ENCODE measurements at places on chromosomes 13 and 19.

DNA sequence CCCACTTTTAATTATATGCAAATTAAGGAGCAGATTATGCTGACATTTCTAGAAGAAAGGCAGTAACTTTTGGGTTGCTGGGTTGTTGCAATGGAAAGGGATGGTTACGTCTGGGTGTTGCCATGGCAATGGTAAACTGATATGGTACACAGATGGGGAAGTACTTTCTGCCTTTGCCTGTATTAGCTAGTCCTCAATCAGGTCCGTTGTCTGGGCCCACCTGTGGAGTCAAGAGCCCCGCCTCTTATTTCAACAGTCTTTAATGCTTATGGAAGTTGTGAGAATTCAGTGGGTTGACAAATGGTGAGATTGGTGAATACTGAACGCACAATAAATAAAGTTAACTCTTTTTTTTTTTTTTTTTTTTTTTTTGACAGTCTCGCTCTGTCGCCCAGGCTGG is 30.6 kb upstream of the DPP9 start:
- DNase-seq: no peak

DNA sequence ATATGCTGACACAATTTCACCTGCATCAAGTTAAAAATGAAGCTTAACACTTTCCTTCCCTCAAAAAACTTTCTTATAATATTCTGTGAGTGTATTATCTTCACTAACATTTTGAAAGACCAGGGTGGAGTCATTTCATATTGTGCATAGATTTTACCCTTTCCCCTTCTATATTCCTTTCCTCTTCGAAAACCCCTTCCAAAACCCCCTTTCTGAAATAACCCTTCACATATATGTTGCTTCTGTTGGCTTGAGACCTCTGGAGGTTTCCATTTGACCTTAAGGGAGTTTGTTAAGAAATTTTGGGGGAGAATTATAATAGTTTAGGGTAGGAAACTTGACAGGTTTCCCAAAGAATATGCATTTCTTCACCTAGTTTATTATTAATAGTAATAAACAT is 489.6 kb upstream of the MIR17HG start:
- DNase-seq: no peak

DNA sequence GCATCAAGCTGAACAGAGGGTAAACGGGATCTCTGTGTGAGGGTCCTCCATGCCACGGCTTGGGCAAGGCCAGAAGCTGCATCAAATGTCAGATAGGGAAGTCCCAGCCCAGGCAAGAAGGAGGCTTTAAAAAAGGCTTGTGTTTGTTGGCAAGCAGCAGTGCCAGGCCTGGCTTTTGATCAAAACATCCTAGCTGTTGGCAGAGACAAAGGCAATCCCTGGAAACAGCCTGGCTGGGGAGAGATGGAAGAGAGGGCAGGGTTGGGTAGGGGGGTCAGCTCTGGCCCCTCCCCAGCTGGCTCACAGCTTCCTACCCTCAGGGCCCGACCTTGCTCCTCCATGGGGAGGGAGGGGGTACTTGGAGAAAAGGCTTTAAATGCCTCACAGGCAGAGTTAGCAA is 61.8 kb upstream of the KCTD15 start:
- no peak for DNase-seq

DNA sequence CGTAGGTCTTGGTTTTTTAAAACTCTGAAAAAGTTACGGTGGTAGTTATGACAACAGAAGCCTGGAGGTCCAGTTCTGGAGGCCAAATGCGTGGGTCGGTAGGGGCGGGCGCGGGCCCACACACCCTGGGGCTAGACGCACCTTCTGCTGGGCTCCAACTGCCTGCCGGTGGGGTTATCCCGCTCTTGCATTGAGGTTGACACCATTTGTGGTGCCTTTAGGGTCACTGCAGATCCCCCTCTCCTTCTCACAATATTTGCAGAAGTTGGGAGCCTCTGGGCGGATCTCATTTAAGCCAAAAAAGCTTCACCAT is 81.6 kb downstream of the CHST8 start:
- no peak for DNase-seq

- no peak for DNase-seq
Measured at GRCh38 chr19:31331536-31331935, 17.7 kb downstream of the TSHZ3 start.

GRCh38 chr13:114059946-114060860 is 72.2 kb downstream of the RASA3 start:
- no peak for DNase-seq

DNA sequence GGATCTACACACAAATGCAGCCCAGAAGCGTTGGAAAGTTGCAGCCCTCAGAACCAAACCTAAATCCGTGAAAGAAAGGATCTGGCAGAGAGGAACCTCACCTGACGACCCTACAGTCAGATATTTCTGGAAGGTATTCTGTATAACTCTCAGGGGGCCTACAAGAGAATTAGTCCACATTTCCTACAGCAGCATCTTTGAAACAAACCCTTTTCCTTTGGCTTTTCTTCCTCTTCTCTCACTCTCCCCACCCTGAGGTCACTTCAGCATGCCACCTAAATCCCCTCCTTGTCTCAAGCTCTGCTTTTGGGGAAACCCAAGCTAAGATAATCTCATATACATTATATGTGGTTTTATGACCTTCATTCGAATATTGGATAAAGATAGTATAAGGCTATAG is 719.0 kb upstream of the MIR17HG start:
- no peak for DNase-seq

DNA sequence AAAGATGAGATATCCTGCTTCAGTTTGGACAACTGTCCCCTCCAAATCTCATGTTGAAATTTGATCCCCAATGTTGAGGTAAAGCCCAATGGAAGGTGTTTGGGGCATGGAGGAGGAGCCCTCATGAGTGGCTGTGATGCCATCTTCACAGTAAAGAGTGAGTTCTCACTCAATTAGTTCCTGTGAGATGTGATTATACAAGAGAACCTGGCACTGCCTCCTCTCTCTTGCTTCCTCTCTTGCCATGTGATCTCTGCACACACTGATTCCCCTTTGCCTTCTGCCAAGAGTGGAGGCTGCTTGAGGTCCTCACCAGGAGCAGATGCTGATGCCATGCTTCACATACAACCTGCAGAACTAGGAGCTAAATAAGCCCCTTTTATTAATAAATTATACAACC is 86.9 kb downstream of the HSPH1 start:
- no peak for DNase-seq

DNA sequence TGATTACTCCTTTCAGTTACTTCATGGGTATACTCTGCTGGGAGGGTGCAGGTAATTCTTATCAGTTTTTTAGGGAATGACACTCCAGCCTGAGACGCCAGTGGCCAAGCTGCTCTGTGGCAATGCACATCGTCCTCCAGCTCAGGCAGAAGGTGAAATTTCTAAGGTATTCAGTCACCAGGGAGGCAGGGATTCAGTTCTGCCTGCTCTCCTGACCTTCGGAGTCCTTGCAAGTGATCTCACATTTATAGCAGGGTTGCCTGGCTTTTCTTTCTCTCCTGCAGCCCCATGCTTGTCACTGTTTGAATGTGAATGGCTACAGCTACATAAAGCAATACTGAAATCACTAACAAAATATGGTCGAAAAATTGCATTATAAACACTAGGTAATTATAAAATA is 1447.5 kb downstream of the EFNB2 start:
- no peak for DNase-seq

DNA sequence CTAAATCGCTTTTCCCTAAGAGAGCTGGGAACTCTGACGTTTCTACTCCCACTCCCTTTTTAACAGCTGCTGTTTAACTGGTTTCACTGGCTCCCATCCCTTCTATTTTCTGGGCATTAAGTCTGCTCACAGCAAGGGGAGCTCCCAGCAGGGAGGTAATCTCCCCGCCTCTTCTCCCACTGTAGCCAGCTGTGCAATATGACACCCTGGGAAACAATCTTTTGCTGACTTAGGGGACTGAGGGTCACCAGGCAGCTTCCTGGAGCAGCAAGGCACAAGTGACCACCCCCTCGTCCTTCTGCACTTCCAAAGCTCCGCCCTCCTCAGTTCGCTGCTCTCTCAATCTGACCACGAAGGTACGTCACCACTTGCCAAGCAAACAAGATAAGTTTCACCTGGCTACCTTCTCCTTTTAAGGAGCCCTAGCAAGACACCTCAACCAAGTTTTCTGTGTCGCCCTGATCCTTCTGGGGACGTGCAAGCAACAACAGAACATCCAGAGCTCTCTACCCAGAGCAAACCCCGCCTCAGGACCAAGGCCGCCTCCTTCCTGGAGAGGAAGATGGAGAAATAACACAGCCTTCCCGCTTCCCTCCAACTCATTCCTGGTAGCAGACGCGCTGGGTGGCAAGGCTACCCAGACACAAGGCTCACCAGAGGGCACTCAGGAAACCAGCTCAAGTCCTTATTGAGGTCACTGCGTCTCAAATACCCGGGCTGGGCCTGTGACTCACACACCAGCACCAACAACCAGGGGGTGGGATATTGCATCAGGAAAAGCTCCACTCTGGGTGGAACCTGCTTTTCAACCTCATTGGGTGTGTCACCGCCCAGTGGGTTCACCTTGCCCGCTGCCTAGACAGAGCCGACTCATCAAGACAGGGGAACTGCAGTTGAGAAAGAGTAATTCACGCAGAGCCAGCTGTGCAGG is 92.4 kb downstream of the STK24 start:
- peak; percentile 65 for DNase-seq

- DNase-seq: no peak
Measured at GRCh38 chr19:31089681-31090080, 259.6 kb downstream of the TSHZ3 start.

DNA sequence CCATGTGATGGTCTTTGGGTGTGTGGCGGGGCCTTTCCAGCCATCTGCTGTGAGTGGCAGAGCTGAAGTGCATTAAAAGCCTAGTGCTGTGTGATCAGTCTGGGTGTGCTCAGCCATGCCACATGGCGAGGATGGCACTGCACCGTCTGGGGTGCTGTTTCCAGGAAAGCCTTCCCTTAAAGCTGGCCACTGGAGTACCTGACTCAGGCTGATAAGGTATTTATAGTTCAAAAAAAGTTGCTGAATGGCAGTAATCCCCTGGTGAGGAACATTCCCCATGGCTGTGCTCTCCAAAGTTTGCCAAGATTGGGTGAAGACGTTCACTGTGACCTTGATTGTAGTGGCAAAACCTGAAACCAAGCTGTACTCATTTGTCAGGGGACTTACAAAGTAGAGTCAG is 6.0 kb downstream of the GPI start:
- no peak for DNase-seq

DNA sequence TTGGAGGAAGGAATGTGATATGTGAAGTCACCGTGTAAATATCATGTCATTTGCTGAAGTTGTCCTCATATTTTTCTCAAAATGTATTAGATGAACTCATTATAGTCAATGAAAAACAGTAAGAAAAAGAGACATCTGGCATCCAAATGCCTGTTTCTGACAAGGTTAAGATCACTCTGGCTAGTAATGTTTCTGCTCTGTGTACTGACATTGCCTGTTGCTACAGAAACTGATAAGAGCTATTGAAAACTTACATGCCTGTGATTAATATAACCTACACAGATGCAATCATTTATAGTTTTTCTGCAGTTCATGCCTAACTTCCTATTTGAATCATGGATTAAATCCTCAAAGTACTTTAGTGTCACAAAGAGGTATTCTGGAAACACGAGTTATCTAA is 249.8 kb downstream of the NBEA start:
- DNase-seq: no peak

DNA sequence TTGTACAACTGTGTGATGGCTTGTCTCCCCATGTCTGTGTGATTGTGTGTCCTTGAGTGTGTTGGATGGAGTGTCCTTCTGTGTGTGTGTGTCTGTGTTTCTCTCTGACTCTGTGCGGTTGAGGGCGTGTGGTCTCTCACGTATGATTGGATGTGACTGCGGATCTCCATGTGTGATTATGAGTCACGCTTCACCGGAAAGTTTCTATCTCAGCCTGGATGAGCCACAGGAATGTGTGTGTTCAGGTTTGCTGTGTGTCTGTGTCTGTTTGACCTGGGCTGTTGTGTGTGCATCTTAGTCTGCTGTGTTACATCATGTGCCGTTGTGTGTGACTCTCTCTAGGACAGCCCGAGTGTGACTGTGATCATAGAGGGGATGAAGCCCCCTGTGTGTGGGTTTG is 15.5 kb upstream of the ZNF835 start:
- DNase-seq: no peak

- DNase-seq: no peak
Measured at GRCh38 chr13:99280166-99280565, 22.0 kb upstream of the GPR18 start.

GRCh38 chr13:108346376-108346775 is 76.9 kb downstream of the TNFSF13B start:
- peak; percentile 1 for DNase-seq

GRCh38 chr19:18601875-18602274 is 4.7 kb downstream of the CRLF1 start:
- DNase-seq: no peak

GRCh38 chr13:113724780-113725315 is 34.2 kb upstream of the TMEM255B start:
- DNase-seq: peak; percentile 82

DNA sequence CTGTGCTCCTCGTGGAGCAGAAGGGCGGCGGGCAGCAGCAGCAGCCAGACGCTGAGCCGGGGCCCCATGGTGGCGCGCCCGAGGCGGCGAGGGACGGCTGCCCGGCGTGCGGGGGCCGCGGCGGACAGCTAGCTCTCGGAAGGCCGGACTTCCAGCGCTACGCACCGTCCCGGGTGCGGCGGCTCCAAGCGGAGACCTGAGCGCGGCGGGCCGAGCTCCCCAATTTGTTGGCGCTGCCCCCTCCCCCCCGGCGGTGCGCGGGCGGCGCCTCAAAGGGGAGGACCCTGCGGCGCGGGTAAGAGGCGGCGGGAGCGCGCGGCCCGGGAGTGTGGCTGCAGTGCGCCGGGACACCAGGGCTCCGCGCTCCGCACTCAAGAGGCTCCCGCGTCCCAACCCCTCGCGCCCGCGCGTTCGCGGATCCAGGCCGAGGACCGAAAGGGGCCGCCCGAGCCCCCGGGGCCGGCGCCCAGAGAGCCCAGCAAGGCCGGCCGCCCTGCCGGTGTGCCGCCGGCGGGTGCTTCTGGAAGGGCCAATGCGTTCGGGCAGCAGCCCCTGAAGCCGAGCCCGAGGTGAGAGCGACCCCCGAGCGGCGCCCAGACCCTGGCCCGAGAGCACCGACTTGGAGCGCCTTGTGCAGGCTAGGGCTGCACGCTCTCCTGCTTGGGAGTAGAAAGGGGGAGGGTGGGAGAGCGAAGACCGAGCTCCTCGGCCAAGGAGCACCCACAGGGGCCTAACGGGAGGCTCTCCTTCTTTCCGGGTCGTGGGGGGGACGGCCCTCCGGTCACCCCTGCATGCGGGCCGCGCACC is at the start of the genes COL4A1 and COL4A2:
COL4A1 (minus strand) TSS at position 198 of the 807 bp plus-strand sequence; CDS start at position 68, 130 bp downstream.
COL4A2 (plus strand) TSS at position 325 of the 807 bp plus-strand sequence. CDS start 620 bp downstream, outside the sequence.
- DNase-seq: no peak

- no peak for DNase-seq
Measured at GRCh38 chr13:105541565-105541964, 993.9 kb downstream of the EFNB2 start.
